Gastrocnemius medialis (tissue), 4 donors: ENCODE measurements at places on chromosomes 4 and X. TPM values are rescaled to one million over a fixed set of nuclear protein-coding genes. Genes with fewer than 3 reads are reported as not detected.

GRCh38 chr4:4289597-4289940 lies 385 bp downstream of the LYAR start:
- DNase-seq = no peak
- no peaks in the 10 kb centered on the region for H3K27me3 ChIP-seq
- H3K4me1 ChIP-seq = peaks cover 42% of the 10 kb centered on the region

The DCAF12L1 gene
- total RNA-seq = not detected

GRCh38 chr4:55859711-55860110 lies 6.3 kb downstream of the EXOC1 start:
- H3K4me3 ChIP-seq = no peak overlapping the region
- H3K4me1 ChIP-seq = peaks cover 14% of the 10 kb centered on the region
- DNase-seq = no peak
- H3K36me3 ChIP-seq = no peaks in the 10 kb centered on the region
- H3K27me3 ChIP-seq = no peaks in the 10 kb centered on the region

The REPS2 gene
- 8.8 TPM for total RNA-seq

GRCh38 chr4:20700007-20700761 lies at the start of gene PACRGL:
TSS of gene PACRGL (plus strand) at chr4:20700458. CDS start at chr4:20704482, 4,024 bp downstream.
- peaks cover 10% of the 10 kb centered on the region for H3K36me3 ChIP-seq
- H3K27ac ChIP-seq = peak within 1 kb of the TSS; percentile 82
- peak; percentile 85 for DNase-seq
- H3K4me3 ChIP-seq = peak within 1 kb of the TSS; percentile 74
- no peaks in the 10 kb centered on the region for H3K27me3 ChIP-seq
- H3K4me1 ChIP-seq = peaks cover 12% of the 10 kb centered on the region

DNA sequence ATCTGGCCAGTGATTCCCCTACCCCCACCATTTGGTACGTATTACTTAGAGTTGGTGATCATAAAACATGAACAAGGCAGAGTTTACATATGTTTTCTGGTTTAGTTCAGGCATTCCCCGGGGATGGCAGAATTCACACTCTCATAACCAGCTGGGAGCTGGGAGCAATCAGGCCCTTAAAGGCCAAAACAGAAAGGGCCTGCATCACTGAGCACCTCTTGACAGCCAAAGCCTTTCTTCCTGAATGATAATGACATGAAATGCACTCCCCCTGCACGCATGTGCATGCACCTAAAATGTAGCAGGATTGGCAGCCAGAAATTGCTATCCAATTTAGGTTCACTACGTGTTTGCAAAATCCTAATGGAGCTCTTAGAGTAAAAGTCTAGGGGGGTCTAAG lies 235.4 kb downstream of the GPC3 start:
- H3K4me1 ChIP-seq = no peaks in the 10 kb centered on the region
- H3K4me3 ChIP-seq = no peak overlapping the region
- DNase-seq = no peak
- no peaks in the 10 kb centered on the region for H3K36me3 ChIP-seq
- H3K27me3 ChIP-seq = no peaks in the 10 kb centered on the region

DNA sequence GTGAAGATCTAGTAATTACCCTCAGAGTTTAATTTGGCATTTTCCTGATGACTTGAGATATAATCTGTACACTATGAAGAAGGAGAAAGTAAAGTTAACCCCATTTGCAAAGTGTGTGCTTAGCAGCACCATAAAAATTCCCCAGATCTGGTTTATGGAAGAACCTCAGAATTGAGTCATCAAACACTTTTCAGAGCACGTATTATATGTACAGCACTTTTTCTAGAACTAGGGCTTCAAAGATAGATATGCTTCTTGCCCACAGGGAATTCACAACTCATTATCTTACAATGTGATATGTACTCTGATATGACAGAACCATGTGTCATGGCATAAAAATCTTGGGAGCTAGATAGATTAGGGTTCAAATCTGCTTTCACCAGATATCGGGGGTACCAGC lies 150.9 kb downstream of the SLC10A7 start:
- no peaks in the 10 kb centered on the region for H3K27me3 ChIP-seq
- H3K4me3 ChIP-seq = no peak overlapping the region
- no peak for DNase-seq
- no peaks in the 10 kb centered on the region for H3K36me3 ChIP-seq
- no peak overlapping the region for H3K27ac ChIP-seq

The AMELX gene
- total RNA-seq = not detected

DNA sequence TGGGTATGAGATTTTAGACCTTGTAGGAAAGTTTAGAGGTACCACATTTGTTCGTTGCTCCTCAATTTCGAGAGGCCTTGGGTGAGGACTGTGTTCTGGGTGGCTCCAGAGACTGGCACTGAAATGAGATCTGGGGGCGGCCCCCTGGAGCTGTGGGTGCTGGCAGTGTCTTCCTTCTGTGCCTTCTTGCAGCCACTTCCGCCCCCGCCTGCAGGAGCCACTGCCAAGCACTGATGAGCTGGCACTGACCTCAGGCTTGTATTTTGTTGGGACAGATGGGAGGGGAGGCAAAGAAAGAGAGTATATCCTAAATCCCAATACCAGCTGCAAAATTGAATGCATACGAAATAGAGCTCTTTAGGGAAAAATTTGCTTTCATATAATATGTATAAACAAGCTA lies 64.5 kb upstream of the CLDN34 start:
- H3K27me3 ChIP-seq = no peaks in the 10 kb centered on the region
- H3K4me1 ChIP-seq = no peaks in the 10 kb centered on the region
- no peak overlapping the region for H3K4me3 ChIP-seq
- no peak overlapping the region for H3K27ac ChIP-seq
